Colonic mucosa (tissue), 4 donors: ENCODE measurements at places on chromosomes 2 and 18.

DNA sequence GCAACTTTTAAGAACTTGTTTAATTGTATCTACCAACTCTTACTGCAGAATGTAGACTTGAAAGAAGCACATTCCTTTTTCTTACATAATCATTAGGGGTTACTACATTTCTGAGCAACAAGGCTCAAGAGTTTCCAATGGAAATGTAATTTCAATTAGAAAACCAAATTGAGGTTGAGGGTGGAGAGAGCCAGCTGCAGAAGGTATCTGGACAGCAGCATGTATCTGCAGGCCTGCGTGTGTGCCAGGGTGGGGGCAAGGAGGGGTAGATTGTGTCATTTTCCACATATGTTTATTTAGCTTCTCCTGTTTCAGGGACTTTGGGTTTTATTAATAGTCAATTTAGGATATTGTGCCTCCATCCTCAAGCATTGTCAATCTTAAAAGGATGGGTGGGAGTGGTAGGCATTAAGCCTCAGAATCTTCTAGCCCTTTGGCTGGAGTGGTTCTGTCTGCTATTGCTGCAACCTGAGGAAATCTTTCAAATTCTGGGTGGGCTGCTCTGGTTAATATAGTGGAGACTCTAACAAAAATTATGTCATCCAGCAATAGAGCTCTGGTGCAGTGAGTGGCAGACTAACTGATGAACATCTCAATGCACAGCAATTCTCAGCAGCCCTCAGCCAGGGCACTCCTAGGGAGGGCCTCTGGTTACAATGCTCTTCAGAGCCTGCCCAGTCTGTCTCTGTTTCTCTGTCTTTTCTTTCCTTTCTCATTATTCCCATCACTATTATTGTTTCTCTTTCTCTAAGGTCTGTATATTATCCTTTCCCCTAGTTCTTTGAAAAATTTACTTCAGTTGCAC lies 151.4 kb downstream of the RPIA start:
- no peaks in the 10 kb centered on the region for H3K27me3 ChIP-seq
- no peak for DNase-seq
- no peak overlapping the region for H3K4me3 ChIP-seq
- no peak overlapping the region for H3K27ac ChIP-seq

DNA sequence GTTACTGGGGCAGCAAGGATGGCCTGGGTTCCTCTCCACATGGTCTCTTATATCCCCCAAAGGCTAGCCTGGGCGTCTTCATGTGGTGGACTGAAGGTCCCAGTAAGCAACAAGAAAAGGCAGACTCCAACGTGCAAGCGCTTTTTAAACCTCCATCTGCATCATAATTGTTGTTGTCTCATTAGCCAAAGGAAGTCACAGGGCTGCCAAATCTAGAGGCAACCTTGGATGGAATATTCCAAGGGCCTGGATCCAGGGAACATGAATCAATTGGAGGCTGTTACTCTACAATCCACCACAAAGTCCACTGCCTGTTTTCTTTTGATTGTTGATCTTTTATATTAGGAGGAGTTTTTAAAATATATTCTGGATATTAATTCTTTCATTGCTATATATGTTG lies 118.8 kb downstream of the SH3RF3 start:
- H3K4me3 ChIP-seq: no peak overlapping the region
- H3K27ac ChIP-seq: no peak overlapping the region
- H3K27me3 ChIP-seq: no peaks in the 10 kb centered on the region
- no peak for DNase-seq
- H3K4me1 ChIP-seq: no peaks in the 10 kb centered on the region

DNA sequence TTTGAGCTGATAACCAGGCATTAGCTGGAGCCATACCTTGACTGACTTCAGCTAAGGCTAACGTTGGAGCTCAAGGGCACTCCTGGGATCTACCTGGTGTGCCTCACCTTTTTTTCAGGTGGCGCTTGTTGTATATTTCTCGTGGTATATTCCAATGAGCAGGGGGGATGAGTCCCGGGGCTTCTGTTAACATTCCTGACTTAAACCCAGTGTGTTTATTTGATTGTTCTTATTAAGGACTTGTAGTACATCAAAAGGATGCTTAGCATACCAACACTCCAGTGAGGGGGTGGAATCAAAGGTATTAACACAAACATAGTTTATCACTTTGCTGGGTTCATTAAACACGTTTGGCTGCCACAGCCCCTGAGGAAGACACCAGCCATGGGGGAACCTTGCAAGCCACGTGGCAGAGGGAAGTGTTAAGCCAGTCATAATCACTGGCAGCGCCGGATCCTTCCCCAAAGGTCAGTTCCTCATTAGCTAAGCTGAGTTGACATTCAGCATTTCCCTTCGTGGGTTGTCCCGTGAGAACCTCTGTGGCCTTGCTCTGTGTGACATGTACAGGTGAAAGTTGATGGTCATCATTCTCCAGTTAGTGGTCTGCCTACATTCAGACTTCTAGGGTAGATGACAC lies 119.5 kb upstream of the MCFD2 start:
- H3K27ac ChIP-seq: peak overlapping the region; percentile 51
- no peak overlapping the region for H3K4me3 ChIP-seq
- DNase-seq: no peak
- H3K27me3 ChIP-seq: no peaks in the 10 kb centered on the region

- H3K27me3 ChIP-seq: no peaks in the 10 kb centered on the region
- no peaks in the 10 kb centered on the region for H3K36me3 ChIP-seq
- DNase-seq: no peak
- H3K4me3 ChIP-seq: no peak overlapping the region
These were observed 366.9 kb upstream of the SPRED2 start for GRCh38 chr2:65799141-65799854.

GRCh38 chr2:10329880-10330699 lies 27.4 kb downstream of the HPCAL1 start:
- no peaks in the 10 kb centered on the region for H3K36me3 ChIP-seq
- no peak overlapping the region for H3K4me3 ChIP-seq
- no peak for DNase-seq
- no peaks in the 10 kb centered on the region for H3K27me3 ChIP-seq
- H3K4me1 ChIP-seq: peaks cover 33% of the 10 kb centered on the region
- H3K27ac ChIP-seq: peak overlapping the region; percentile 48

- H3K4me3 ChIP-seq: no peak overlapping the region
- DNase-seq: no peak
- H3K27me3 ChIP-seq: no peaks in the 10 kb centered on the region
- H3K27ac ChIP-seq: no peak overlapping the region
- no peaks in the 10 kb centered on the region for H3K36me3 ChIP-seq
These were observed 207.7 kb downstream of the BCL2 start for GRCh38 chr18:63111671-63112402.

GRCh38 chr2:233354971-233355574 lies 779 bp downstream of the DGKD start:
- no peaks in the 10 kb centered on the region for H3K27me3 ChIP-seq
- peaks cover 14% of the 10 kb centered on the region for H3K4me1 ChIP-seq
- H3K36me3 ChIP-seq: no peaks in the 10 kb centered on the region
- H3K4me3 ChIP-seq: peak overlapping the region; percentile 57

DNA sequence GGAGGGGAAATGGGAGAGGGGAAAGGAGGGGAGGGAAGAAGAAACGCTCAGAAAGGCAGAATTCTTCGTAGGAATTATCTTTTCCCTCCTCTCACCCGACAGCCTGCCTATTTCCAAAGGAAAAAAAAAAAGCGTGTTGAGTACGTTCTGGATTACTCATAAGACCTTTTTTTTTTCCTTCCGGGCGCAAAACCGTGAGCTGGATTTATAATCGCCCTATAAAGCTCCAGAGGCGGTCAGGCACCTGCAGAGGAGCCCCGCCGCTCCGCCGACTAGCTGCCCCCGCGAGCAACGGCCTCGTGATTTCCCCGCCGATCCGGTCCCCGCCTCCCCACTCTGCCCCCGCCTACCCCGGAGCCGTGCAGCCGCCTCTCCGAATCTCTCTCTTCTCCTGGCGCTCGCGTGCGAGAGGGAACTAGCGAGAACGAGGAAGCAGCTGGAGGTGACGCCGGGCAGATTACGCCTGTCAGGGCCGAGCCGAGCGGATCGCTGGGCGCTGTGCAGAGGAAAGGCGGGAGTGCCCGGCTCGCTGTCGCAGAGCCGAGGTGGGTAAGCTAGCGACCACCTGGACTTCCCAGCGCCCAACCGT lies at the start of gene GAD1:
Gene GAD1 (plus strand): TSS at position 384 of the 589 bp plus-strand sequence. CDS start 1,705 bp downstream, outside the sequence.
- H3K27ac ChIP-seq: no peak within 1 kb of the TSS
- H3K36me3 ChIP-seq: no peaks in the 10 kb centered on the region
- peaks cover 83% of the 10 kb centered on the region for H3K27me3 ChIP-seq

- H3K4me3 ChIP-seq: no peak overlapping the region
- no peak for DNase-seq
- no peak overlapping the region for H3K27ac ChIP-seq
- no peaks in the 10 kb centered on the region for H3K27me3 ChIP-seq
These were observed 554.3 kb downstream of the ZEB2 start for GRCh38 chr2:143965493-143966164.

DNA sequence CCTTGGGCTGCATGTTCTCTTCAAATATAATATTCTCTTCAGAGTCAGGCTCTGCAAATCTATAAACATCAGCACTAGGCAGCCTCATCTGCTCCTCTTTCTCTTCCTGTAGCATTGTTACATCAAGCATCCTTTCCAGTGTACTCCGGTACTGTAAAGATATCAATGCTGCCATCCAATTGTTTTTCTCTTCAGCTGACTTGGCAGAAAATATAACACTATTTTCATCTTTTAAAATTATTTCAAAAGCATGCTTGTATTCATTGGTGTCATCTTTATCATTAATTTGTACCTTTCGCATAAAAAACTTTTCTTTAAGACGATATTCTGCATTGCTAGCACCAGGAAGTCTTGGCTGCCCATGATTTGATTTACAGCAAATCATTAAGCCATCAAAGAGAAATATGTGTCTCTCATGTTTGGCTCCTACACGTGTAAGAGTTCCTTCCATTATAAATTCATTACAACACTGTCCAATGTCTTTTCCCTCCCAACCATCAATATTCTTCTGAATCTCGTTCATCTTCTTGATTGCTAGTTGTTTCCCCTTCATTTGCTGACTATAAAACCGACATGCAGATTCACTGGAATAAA lies 98.1 kb downstream of the SOS1 start:
- no peak for DNase-seq
- H3K27ac ChIP-seq: no peak overlapping the region
- H3K36me3 ChIP-seq: no peaks in the 10 kb centered on the region
- no peaks in the 10 kb centered on the region for H3K27me3 ChIP-seq
- H3K4me1 ChIP-seq: no peaks in the 10 kb centered on the region
- H3K4me3 ChIP-seq: no peak overlapping the region

- no peaks in the 10 kb centered on the region for H3K36me3 ChIP-seq
- no peaks in the 10 kb centered on the region for H3K27me3 ChIP-seq
- DNase-seq: no peak
- no peaks in the 10 kb centered on the region for H3K4me1 ChIP-seq
- H3K4me3 ChIP-seq: no peak overlapping the region
- H3K27ac ChIP-seq: no peak overlapping the region
These were observed 554.5 kb downstream of the STK39 start for GRCh38 chr2:167692936-167693335.

GRCh38 chr2:224479826-224480225 lies 77.9 kb upstream of the FAM124B start:
- H3K4me1 ChIP-seq: no peaks in the 10 kb centered on the region
- DNase-seq: no peak
- no peak overlapping the region for H3K27ac ChIP-seq
- H3K27me3 ChIP-seq: no peaks in the 10 kb centered on the region
- H3K4me3 ChIP-seq: no peak overlapping the region

DNA sequence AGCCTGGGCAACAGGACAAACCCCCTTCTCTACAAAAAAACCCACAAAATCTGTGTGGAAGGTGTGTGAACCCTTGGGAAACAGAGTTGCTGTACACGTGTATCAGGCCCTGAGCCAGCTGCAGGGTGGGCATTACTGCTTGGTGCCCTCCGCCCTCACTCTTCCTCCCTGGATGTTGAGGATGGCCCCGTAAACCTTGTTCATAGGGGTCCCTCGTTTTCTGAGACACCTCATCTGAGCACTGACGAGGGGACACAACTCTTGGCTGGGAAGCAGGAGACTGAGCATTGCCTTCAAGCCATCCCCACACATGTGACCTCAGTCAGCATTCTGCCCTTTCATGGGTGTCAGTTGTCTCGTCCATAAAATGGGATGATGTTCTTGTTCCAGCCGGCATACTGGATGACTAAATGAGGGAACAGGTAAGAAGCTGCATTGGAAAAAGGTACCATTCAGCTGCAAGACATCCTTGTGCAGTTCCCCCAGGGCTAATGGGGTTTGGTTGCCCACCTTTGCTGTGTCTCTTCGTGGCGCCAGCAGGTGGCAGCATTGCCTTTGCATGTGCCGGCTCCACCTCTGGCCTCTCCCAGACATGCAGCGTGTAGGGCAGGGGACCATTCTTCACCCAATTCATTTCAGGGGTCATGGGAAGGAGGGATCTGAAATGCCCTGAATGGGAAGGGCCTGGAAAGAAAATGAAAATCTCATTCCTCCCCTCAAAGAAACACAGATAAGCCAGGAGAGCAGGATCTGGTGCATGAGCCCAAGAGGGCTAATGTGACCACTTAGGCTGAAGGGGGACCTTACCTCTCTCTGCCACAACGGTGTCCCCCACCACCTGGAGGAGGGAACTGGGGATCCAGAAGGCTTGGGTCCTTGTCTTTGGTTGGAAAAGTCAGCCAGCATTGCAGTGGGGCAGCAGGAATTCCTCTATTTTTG lies 36.4 kb upstream of the HAAO start:
- no peak overlapping the region for H3K4me3 ChIP-seq
- no peaks in the 10 kb centered on the region for H3K36me3 ChIP-seq
- H3K27me3 ChIP-seq: no peaks in the 10 kb centered on the region
- peaks cover 7% of the 10 kb centered on the region for H3K4me1 ChIP-seq
- DNase-seq: peak; percentile 75

GRCh38 chr2:195037045-195037444 lies 620.0 kb upstream of the SLC39A10 start:
- no peaks in the 10 kb centered on the region for H3K36me3 ChIP-seq
- no peaks in the 10 kb centered on the region for H3K27me3 ChIP-seq
- no peaks in the 10 kb centered on the region for H3K4me1 ChIP-seq
- H3K27ac ChIP-seq: no peak overlapping the region

DNA sequence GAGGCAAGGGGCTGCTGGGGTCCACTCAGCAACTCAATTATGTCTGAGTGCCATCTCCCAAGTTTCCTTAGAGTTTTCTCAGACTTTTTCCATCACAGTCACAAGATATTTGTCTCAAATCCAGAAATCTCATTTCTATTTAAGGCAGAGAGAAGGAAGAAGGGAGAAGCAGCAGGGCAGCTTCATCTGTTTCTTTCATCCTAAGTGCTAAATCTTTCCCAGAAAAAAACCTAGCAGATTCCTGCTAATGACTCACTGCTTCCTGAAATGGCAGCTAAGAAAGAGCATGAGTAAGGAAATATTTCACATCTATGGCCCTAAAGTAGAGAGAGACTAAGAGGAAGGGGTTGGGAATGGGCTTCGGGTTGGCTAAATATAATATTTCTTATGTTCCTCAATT lies 88.0 kb downstream of the KYNU start:
- H3K4me1 ChIP-seq: no peaks in the 10 kb centered on the region
- no peaks in the 10 kb centered on the region for H3K36me3 ChIP-seq
- DNase-seq: no peak
